CD4-positive, alpha-beta T cell (primary cell): ENCODE measurements at places on chromosomes 5 and 9.

DNA sequence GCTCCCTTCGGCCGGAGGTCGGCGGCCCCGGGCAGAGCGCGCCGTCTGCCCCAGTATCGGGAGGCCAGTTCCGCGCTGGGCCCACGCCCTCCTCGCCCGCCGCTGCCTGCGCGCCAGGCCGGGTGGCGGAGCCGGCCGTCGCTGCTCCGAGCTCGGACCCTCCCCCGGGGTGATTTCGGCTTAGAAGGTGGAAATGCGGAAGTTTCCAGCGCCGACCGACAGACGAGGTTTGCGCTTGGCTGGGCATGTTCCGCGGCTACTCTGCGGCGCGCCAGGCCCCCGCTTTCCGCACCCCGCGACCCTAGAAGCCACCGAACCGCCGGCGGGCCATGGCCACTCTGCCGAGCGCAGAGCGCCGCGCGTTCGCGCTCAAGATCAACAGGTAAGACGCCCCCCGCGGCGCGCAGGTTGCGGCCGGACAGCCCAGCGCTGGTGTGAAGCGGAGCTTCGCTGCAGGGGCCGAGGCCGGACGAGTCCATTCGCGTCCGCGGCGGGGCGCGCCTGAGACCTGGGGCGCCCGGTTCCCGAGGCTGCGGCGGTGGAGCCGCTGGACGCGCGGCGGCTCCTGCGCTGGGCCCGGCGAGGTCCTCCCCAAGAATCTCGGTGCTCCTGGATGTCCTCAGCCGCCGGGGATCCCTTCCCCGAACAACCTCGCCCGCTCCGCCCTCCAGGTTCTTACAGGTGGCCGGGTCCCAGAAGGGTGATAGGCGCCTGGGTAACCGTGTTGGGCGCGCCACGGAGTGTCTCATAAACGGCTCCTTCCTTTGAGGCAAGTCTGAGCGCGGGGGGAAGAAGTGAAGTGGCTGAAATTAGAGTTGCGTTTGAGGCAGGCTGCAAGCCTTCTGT lies at the start of gene DOCK8:
DOCK8 (plus strand) TSS at position 218 of the 846 bp plus-strand sequence; CDS start at position 330, 112 bp downstream.
- DNase-seq, result peak; percentile 36

DNA sequence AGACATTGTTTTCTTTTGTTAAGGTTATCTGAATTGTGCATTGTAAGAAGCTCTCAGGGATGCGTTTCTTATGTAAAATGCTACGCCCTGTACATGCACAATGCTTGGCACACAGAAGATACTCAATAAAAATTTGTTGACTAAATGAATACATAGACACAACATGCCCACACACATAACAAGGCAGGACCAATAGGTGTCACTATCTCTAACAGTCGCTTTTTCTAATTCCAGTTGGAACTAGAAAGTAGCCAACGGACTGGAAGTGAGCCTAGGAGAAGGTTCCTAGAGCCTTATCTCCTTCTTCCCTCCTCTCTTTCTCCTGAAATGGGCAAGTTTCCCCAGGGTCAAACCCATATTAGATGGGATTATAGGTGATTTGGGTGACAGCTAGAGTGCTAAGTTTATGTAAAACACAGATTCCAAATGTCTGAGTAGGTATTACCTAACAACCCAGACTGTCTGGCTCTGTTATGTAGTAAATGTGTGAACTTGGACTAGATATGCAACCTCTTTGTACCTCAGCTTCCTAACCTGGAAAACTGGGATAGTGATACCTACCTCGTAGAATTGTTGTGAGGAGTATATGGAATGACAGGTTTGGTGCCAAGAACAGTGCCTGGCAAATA lies 603.0 kb downstream of the RAB3C start:
- no peak for DNase-seq

- no peak for DNase-seq
Observed at GRCh38 chr5:174074369-174074768, 28.9 kb downstream of the NSG2 start.

DNA sequence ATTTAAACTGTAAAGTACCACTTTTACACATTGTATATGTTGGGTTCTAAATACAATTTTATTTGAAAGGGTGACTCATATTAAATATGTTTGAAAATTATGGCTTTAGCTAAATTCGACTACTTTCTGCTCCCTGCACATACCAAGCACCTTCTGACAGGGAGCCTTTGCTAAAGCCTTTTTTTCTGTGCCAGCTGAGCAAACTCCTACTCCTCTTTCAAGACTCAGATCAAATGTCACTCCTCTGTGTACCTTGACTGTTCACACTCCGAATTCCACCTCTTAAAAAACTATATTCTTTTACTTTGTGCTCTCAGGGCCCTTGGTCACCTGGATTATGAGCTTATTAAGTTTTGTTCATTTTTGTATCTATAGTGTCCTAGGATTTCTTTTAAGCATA lies 6.5 kb upstream of the OXCT1 start:
- DNase-seq, result no peak
